ENCODE measurements at places on chromosomes 1 and 21.

- DNase-seq, result no peak
Measured at GRCh38 chr1:60044881-60045280, 28.7 kb downstream of the C1orf87 start.

DNA sequence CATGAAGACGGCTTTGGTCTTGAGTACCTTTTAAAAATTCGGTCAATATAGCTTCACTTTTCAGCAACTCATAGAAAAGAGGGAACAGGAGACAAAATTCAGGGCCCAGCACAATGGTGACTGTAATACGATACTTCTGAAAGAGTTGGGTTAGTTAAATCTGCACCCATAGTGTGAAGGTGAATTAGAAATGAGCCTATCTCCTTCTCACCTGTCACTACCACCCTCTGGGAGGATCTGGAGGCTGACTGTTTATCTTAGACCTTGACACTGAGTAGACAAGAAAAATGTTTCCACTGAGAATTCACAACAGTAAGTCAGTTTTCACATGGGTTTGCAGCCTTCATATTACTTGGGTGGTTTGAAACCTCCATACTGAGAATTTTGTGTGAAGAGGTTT, 57.9 kb upstream of the HMGB4 start:
- DNase-seq, result no peak

DNA sequence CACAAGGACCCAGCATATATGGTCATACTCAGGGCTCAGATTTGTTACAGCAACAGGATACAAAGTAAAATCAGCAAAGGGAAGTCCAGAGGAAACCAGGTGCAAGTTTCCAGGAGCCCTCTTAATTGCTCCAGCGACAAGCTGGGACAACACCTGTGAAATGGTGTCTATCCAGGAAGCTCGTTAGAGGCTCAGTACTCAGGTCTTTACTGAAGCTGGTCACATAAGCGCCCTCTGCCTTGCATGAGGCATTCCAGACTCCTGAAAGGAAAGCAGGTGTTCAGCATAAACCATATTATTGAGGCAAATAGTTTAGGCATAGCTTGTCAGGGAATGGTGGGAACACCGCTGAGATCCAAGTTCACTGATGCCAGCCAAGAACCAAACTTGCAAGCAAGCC, 231.0 kb downstream of the SLC35F3 start:
- no peak for DNase-seq

GRCh38 chr1:15747378-15747777, 5.1 kb downstream of the TMEM82 start:
- no peak for DNase-seq

DNA sequence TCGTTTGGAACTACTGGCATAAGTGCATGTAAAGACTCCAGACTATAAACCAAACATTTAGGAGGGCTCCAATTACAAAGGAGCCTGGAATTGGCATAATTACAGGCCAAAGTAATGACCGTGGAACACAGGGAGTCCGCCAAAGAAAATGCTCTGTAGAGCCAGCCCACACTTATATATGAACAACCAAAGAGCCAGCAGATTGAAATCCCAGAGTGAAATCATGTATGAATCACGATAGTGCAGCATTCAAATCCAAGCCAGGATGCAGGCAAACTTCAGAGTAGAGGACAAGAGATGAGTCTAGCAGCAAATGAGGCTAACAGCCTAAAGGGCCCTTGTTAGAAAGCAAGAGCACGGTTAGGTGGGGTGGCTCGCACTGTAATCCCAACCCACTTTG, 13.1 kb downstream of the VPS26C start:
- DNase-seq, result no peak

DNA sequence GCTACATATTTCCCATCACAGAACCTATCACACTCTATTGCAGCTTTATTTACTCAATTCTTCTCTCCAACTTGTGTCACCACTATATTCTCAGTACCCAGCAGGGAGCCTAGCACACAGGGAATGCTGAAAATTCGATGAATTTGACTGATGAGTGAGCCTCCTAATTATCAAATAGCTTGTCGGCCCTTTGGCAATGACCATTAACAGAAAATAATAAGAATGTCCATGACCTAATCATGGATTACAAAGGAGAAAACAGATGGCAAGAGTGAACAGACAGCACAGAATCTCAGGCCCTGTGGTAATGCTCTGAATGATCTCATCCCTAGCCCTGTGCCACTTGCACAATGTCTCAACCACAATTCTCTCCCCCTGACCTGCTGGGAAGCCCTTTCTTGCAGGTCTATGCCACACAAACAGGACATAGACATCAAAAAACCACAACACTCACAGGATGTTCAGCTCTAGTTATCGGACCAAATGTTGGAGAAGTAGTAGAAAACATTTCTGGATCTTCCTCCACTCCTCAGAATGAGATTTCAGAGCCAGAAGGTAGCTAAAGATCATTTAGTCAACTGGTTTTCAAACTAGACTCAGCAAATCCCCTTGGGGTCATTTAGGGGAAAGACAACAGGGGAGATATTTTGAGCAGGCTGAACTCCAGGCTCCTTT, 68.4 kb downstream of the LUZP1 start:
- peak; percentile 56 for DNase-seq

DNA sequence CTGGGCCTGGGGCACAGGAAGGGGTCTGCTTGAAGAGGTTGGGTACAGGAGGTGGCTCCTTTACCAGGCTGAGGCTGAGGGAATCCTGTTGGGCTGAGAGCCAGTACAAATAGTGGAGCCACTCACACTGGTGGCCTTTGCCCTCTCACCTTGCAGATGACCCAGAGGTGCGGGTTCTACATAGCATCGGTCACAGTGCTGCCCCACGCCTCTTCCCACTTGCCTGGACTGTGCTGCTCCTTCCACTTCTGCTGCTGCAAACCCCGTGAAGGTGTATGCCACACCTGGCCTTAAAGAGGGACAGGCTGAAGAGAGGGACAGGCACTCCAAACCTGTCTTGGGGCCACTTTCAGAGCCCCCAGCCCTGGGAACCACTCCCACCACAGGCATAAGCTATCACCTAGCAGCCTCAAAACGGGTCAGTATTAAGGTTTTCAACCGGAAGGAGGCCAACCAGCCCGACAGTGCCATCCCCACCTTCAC, 1.8 kb upstream of the SLC50A1 start:
- DNase-seq, result no peak

GRCh38 chr1:2504225-2504948, 22.0 kb downstream of the PANK4 start:
- DNase-seq, result no peak

GRCh38 chr1:87329526-87330056, 911 bp downstream of the LMO4 start:
- no peak for DNase-seq

DNA sequence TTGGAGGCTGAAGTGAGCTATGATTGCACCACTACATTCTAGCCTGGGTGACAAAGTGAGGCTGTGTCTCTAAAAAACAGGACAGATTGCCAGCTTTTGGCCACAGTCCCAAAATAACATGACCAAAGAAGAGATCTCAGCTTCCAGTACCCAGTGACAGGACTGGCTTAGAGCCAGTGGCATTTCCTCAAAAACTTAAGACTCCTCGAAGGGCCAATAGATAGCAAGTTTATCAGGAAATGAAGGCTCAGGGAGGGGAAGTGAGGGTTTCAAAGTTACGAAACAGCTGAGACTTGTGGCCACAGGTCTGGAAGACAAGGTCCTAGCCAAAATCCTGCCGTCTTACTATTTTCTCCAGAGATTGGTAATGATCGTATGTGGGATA, 6.3 kb upstream of the TMEM39B start:
- DNase-seq, result peak; percentile 97
